ENCODE measurements at places on chromosomes 11 and 22.

DNA sequence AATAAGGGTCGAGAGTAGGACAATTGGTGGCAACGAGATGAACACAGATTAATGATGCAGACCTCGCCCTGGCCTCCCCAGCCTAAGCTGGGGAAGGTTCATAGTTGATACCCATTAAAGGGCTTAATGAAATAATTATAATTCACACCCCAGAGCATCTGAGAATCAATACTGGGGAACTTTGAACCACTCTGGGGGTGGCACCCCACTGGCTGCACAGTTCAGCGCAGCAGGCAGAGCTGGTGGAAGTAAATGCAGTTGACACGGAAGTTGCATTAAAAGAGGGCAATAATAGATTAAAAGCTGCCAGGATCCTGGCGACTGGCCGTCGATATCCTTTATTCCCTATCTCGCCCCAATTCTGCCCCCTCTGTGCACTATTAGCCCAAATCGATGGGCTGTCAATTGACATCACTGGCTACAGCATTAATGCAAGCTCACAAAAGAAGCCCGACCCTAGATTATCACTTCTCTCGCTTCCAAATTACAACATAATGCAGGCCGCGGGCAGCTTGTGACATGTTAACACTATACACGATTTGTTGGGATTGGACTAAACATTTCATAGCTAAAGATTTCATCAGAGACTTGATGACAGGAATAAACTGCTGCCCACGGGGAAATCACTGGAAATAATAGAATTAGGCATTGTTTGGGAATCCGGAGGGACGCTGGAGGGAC lies 14.5 kb downstream of the HSPA8 start:
- DNase-seq = no peak

DNA sequence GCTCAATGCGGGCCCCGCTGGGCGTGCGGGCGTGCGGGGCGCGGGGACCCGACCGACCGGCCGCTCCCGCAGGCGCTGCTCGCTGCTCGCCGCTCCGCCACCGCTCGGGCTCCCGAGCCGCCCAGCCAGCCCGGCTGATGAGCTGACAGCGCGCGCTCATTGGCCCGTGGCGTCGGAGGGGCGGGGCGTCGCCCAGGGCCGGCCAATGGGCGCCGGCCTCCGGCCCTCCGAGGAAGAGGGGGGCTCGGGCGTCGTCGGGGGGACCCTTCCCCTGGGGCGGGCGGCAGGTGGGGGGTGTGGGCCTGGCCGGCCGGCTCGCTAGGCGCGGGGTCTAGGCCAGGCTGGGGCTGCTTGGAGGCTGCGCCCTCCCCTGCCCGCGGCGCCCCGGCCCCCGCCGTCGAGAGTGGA lies at the start of gene SCUBE1:
Gene SCUBE1, minus strand, starts transcription at position 111 of the 408 bp plus-strand sequence. CDS start 111 bp downstream, outside the sequence.
- DNase-seq = peak; percentile 40

DNA sequence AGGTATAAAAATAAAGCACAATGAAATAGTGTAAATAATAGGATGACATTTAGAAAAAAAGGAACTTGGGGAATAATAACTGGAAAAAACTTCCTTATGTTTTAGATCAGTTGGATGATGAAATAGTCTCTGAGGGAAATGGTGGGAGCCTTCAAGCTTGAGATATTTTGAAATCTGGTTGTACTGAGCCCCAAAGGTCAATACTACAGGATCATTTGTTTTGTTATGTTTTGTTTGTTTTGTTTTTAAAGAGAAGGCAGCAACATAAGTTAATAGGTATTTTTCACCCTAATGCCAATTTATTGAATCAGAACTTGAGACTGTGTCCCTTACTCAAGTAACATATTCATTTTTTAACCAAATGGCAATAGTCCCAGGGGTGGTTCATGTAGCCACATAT lies 393.1 kb downstream of the ETS1 start:
- no peak for DNase-seq

- DNase-seq = no peak
Measured at GRCh38 chr11:105553025-105553424, 56.8 kb upstream of the GRIA4 start.

DNA sequence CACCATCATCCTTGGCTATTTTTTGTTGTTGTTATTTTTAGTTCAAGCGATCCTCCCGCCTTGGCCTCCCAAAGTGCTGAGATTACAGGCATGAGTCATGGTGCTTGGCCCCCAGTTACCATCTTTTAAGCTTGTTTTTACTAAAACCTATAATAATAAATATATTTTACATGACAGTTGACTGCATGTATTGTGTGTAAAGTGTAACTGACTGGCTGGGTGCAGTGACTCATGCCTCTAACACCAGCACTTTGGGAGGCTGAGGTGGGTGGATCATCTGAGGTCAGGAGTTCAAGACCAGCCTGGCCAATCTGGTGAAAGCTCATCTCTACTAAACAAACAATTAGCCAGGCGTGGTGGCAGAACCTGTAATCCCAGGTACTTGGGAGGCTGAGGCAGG lies 386.2 kb downstream of the TENM4 start:
- DNase-seq = no peak

DNA sequence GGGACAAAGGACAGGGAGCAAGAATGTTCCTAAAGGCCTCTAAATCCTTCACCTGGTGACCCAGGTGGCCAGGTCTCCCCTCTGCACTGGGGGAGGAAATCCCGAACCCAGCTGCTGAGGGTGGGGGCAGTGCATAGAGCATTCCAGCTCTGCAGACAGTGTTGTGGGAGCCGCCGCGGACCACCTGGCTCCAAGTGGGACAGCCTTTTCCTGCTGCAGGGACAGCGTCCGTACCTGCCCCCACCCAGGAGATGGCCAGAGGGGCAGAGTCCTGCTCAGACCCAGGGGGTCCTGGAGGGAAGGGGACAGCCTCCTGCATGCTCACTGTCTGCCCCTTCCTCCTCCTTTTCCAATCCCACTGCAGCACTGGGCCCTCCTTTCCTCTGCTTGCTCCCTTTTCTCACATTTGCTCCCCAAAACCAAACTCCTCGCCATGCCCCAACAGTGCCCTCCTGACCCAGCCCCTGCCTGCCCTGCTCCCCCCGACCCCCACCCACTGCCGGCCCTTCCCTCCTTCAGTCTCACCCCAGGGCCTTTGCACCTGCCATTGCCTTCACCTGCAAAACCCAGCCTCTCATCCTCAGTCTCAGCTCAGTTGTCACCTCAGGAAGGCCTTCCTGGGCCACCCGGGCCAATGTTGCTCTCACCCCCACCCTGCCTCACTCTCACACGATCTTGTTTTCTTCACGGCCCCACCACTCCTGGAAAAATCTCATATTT lies 12.8 kb downstream of the PNPLA5 start:
- no peak for DNase-seq

All from stimulated activated CD4-positive, alpha-beta T cell treated with anti-CD3 and anti-CD28 coated beads, Interleukin-4, amount 100 ng/mL, for 48 hours (primary cell).